ENCODE measurements at places on chromosomes 6 and 20. TPM values are rescaled to one million over a fixed set of nuclear protein-coding genes. Genes with fewer than 3 reads are reported as not detected.

DDX43 gene
- 0.41 TPM for total RNA-seq

MYMX gene
- total RNA-seq = not detected

FKBP5 gene
- total RNA-seq = 3.3 TPM

VNN1 gene
- under 0.01 TPM for total RNA-seq

RBBP8NL gene
- total RNA-seq = not detected

FOXC1 gene
- 4.1 TPM for total RNA-seq

GSTA1 gene
- total RNA-seq = not detected

PPP1R16B gene
- 10.6 TPM for total RNA-seq

ZNF184 gene
- total RNA-seq = 37.9 TPM

DAAM2 gene
- total RNA-seq = 5.3 TPM

DTNBP1 gene
- 10.2 TPM for total RNA-seq

PTGIS gene
- total RNA-seq = 7.7 TPM

GPR63 gene
- 13.9 TPM for total RNA-seq

BLTP3A gene
- total RNA-seq = 4.5 TPM

CALHM5 gene
- total RNA-seq = 0.41 TPM

SAMD3 gene
- total RNA-seq = 18.3 TPM

SIGLEC1 gene
- under 0.01 TPM for total RNA-seq

LY6G6D gene
- not detected for total RNA-seq

MPIG6B gene
- not detected for total RNA-seq

ACOT13 gene
- total RNA-seq = 4.5 TPM

PACRG gene
- 7.3 TPM for total RNA-seq

TMEM200A gene
- 20.4 TPM for total RNA-seq

HDGFL1 gene
- total RNA-seq = under 0.01 TPM

EPPIN gene
- not detected for total RNA-seq

CLVS2 gene
- 34.2 TPM for total RNA-seq

FUT9 gene
- 55.8 TPM for total RNA-seq

TRIM27 gene
- 75.8 TPM for total RNA-seq

TREM1 gene
- not detected for total RNA-seq

SFTA2 gene
- total RNA-seq = not detected

BPIFA1 gene
- not detected for total RNA-seq

DEFB132 gene
- total RNA-seq = not detected

FAXC gene
- 41.6 TPM for total RNA-seq

CST4 gene
- total RNA-seq = not detected

WFDC10B gene
- total RNA-seq = not detected

KCNK5 gene
- under 0.01 TPM for total RNA-seq

DSP gene
- total RNA-seq = 6.9 TPM

CST3 gene
- total RNA-seq = 63.6 TPM

GHRH gene
- not detected for total RNA-seq

MUC22 gene
- total RNA-seq = not detected

DNAAF9 gene
- 31.4 TPM for total RNA-seq

SLC26A8 gene
- 5.7 TPM for total RNA-seq

BMP7 gene
- 9.4 TPM for total RNA-seq

TFAP2A gene
- not detected for total RNA-seq

FHL5 gene
- 0.41 TPM for total RNA-seq

CDH22 gene
- 2.0 TPM for total RNA-seq

ARMC12 gene
- 0.82 TPM for total RNA-seq

CPNE1 gene
- 55.4 TPM for total RNA-seq

All from frontal cortex (tissue), 4 donors.